ENCODE measurements at places on chromosomes 5 and 9.

DNA sequence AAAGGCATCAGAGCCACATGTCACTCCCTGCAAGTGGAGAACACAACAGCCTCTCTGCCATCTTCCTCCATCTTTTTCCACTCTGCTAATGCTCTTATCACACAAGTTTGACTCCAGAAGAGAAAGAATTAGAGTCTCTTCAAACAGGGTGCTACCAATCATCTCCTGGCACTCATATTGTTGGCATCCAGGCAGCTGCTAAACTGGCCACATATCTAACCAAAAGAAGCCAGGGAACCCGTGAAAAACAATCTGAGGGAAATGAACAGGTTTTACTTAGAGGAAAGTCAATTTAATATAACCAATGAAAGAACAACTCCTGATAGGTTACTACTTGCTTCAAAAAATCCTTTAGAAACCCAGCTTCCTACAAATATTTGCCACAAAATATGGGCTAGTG, 117.2 kb downstream of the SLC25A46 start:
- peaks cover 8% of the 10 kb centered on the region for H3K4me1 ChIP-seq
- no peak overlapping the region for H3K4me3 ChIP-seq
- H3K27me3 ChIP-seq: no peaks in the 10 kb centered on the region
- no peaks in the 10 kb centered on the region for H3K36me3 ChIP-seq

DNA sequence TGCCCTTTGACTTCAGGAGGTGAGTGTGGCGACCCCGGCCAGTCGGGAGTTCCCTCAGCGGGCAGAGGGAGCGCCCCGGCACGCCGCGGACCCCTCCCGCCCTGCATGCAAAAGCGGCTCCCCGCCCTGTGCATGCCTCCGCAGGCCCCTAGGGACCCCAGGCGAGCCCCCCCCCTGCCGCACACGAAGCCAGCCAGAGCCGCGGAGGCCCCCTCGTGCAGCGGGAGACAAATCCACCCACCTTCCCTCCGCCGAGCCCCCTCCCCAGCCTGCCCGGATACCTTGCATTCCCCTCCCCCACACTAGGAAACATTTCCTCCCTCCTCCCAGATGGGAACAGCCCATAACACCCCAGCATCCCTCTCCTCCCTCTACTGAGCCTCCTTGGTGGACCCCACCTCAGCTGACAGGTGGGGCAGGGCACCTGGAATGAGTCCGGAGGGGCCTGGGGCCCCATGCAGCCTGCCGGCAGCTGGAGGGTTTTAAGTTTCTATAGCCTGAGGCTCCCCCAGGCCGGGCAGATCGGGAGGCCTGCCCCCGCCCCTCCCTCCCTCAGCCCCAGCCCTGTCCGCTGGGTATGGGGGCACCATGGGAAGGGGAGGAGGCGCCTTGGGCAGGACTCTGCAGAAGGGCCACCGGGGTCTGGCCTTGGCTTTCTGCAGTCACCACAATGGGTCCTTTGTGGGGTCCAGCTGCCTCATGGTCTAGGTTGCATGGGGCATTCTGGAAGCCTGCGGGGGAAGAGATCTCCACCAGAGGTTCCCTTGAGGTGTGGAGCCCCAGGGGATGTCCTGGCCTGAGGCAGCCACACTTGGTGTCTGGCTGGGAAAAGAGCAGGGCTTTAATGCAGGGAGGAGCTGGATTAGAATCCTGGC, 601 bp downstream of the ERGIC1 start:
- no peaks in the 10 kb centered on the region for H3K36me3 ChIP-seq
- H3K27ac ChIP-seq: peak overlapping the region; percentile 92
- no peaks in the 10 kb centered on the region for H3K27me3 ChIP-seq
- H3K4me1 ChIP-seq: peaks cover 29% of the 10 kb centered on the region
- DNase-seq: no peak

DNA sequence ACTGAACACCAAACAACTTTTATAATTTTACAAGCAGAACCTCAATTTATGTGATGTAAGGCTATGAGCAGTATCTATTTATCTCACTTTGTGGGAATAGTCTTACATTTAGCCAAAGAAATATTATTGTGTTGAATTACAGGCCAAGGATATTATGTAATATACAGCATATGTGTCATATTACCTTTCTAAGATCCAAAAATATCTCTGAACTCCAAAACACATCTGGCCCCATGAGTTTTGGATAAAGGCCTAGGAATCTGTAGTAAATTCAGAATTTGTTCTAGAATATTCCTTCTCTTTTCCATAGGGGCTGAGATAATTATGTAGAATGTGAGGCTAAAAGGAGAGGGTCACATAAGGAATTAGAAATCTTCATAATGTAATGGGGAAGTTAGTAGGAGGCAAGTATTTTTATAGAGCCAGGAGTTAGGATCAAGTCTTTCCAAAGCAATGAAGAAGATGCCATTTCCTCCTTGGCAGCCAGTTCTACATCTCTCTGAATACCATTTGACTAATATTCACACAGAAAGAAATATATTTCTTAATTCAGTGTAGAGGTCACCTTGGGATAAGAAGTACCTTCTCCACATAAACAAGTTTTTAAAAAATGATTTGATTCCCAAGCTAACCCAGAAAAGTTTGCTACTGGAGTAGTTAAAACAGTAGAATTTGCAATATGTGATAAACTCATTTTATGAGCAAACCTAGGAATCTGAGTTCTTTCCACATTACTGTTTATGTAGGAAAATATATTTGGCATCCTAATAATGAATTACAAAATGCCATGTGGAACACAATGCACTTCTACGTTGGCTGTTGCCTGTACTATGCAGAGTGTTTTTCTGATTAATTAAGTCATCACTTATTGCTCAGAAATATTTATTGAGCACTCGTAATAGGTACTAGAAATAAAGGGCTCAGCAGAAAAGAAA, 20.3 kb upstream of the GRAMD2B start:
- no peaks in the 10 kb centered on the region for H3K27me3 ChIP-seq
- DNase-seq: no peak
- H3K27ac ChIP-seq: no peak overlapping the region
- H3K4me3 ChIP-seq: no peak overlapping the region
- no peaks in the 10 kb centered on the region for H3K4me1 ChIP-seq

- no peak overlapping the region for H3K27ac ChIP-seq
- H3K36me3 ChIP-seq: no peaks in the 10 kb centered on the region
- DNase-seq: no peak
- H3K4me1 ChIP-seq: no peaks in the 10 kb centered on the region
These were observed 400.9 kb downstream of the SPOCK1 start for GRCh38 chr5:137098238-137098637.

DNA sequence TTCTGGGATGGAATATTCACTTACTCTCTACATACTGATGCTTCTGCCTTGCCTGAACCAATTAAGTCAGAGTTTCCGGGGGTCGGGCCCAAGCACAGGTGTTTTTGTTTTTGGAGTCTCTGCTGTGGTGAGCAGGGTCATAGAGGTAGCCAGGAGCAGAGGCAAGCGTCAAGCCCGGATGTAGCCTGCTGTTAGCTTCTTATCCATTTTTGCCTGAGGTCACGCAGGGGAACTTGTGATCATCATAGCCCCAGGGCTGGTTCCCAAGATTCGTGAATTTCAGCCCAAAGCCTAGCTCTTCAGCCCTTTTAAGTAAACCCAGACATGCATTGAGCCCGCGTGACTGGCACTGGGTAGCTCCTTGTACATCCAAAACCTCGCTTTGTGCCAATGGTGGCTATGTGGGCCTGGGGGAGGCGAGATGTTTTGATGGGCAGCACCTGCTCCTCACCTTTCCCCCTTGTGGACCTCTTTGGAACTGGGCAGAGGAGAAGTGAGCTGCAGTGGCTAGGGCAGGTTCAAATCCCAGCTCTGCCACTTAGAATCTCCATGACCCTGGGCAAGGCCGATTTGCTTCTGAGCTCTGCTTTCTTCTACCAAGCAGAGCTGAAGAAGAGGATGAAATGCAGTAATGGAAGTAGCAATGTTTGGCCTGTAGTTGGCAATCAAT, 33.7 kb downstream of the FGF18 start:
- H3K27me3 ChIP-seq: no peaks in the 10 kb centered on the region
- peaks cover 13% of the 10 kb centered on the region for H3K4me1 ChIP-seq
- H3K36me3 ChIP-seq: no peaks in the 10 kb centered on the region
- H3K4me3 ChIP-seq: no peak overlapping the region
- DNase-seq: no peak
- no peak overlapping the region for H3K27ac ChIP-seq

All from esophagus squamous epithelium (tissue), 5 donors.